ENCODE measurements at places on chromosomes 2 and 18.
A peak's percentile ranks its signal among the peaks of the same experiment; 100 is the strongest.

- peak; percentile 19 for DNase-seq
Measured at GRCh38 chr2:144131042-144131441, 388.9 kb downstream of the ZEB2 start.

DNA sequence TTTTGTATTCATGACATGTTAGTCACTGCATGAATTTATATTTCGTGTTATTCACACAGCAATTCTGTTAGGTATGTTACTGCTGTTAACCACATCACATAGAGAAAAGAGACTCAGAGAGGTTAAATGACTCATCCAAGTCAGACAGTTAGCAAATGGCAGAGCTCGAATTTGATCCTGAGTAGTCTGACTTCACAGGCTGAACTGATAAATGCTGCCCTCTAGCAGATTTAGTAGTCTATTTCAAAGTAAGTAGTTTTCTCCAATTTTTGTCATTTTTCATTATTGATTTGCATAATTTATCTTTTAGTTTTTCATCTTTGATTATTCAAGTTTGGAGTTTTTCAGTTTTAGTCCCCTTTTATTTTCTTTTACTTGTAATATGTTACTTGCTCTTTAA is 58.3 kb downstream of the WDR7 start:
- peak; percentile 90 for DNase-seq

DNA sequence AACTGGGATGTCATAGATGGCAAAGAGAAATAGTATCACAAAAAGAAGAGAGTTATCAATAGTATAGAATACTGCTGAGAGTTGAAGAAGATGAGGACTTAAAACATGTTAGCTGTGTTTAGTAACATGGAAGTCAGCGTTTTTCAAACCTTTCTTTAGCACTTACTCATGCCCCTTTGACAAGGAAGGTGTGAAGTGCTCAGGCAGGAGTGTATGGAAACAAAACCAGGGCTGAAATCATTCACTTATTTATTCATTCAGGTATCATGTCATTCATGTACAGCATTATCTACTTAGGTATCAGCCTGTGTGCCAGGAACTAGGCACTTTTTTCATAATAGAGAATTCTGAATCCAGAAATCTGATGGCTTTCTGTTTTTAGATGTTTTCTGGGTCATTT is 27.2 kb downstream of the CD28 start:
- no peak for DNase-seq

DNA sequence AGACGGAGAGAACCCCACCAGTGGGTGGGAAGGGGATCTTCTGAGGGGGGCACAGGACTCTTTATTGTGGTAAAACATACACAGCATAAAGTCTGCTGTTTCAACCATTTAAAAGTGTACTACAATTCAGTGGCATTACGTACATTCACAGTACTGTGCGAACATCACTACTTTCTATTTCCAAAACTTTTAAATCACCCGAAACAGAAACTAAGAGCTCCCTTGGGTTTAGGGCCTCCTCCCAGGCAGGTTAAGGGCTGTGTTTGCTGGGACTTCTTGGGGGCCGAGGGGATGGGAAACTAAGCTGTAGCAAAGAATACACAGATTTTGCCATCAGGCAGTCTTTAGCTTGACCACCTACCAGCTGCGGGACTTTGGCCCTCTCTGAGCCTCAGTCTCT is 242.0 kb downstream of the HAUS1 start:
- no peak for DNase-seq

DNA sequence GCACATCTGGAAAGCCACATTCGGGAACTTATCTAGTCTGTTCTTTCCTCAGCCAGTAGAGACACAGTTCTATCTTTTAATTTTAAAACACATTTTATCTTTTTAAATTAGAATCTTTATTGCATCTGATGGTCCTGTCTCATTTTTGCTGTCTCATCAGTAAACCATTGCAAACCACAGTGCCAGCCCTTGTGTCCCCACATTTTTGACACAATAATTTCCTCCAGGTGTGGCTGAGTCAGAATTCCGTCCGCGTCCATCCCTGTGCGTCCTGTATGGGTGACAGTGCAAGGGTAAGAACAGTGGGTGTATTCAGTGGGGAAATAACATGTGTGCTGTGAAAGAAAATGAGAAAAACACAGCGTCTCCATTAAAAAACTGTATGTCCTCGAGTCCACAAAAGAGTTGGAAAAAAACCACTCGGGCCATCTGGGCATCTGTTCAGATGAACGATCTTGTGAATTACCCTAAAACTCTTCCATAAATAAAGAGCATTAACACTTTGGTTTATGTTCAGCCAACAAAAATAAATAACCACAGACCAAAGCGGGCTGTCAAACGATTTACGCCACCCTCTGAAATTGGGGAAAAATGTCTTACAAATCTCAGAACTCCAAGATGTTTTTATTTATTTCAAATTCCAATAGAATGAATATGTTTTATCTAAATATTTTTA is 137.3 kb downstream of the ZNF516 start:
- DNase-seq, result no peak

- DNase-seq, result peak; percentile 26
Measured at GRCh38 chr2:94874277-94874997, 3.2 kb downstream of the TEKT4 start.

DNA sequence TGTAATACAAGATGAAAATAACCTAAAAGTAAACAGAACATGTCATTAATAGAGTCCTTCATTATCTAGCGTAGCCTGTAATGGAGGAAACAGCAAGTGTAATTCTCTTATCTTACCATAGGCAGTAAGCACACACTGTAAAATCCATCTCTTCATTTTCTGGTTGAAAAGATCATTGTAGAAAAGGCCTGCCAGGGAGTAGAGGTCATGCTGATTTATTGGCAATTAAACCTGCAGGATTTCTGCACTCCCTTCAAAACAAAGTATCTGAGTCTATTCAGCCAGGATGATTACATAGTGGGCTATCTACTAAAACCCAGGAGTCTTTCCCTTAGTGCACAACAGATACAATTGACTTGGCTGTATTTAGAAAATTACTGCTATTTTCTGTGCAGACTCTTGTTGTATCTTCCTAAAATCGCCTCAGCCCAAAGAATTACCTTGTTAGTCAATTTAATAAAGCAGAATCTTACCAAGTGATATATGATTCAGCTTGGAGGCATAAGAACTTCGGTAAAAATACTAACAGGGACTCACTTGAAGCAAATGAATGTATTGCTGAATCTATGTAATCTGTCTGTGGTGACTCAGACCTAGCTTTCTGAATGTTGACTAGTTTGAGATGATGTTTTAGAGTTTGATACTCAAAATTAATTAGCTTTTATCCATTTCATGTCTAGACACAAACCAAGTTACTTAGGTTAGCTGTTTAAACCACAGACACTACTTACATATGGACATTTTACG is 250.4 kb upstream of the STON1 start:
- DNase-seq, result no peak

DNA sequence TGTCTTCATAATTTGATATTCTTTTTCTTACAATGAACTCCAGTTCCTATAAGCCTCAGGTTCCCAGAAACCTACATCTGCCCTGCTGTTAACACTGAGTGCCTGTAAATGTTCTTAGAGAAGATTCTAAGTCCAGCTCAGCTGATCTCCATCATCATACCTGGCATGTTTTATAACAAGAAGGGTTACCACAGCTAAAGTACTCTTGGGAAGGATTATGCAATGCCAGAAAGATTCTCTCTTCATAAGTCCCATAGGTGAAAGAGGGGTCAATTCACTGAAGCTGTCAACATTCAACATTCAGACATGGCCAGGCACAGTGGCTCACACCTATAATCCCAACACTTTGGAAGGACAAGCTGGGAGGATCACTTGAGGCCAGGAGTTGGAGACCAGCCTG is 31.3 kb upstream of the PTPN4 start:
- no peak for DNase-seq

- DNase-seq, result no peak
Measured at GRCh38 chr2:239793836-239794235, 231.3 kb downstream of the NDUFA10 start.

GRCh38 chr2:78606895-78607294 is 418.6 kb upstream of the REG3G start:
- DNase-seq, result no peak

- peak; percentile 64 for DNase-seq
Measured at GRCh38 chr2:214577769-214578168, 166.9 kb downstream of the VWC2L start.

DNA sequence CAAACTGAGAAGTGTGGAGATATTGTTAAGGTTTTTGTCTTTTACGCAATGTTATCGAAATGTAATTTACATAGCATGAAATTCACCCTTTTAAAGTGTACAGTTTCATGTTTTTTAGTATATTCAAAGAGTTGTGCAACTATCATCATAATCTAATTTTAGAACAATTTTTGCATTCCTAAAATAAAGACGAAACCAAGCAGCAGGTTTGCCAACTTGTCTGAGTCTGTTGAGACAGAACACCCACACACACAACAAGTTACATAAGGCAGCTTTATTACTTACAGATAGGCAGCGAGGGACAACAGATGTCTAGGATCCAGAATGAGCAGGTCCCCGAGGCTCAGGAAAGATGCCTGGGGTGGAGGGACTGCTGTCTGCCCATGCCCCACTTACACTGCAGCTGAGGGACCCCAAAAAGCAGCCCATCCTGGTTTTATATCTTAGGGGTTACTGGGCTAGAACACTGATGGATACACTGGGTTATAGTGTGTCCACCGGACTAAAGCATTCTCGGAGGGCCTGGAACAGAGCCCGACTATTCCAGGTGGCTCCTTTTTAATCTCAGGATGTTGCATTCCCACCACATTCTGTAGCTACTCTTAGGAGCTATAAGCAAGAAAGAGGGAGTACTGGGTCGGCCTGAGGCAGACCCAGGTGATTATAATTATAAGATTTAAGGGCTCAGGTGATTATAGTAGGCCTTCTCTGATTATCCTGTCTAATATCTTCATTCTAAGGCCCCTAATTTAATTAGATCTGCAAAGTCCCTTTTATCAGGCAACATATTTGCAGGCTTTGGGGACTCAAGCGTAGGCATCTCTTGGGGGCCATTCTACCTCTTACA is 150.2 kb upstream of the DOK6 start:
- DNase-seq, result peak; percentile 32

DNA sequence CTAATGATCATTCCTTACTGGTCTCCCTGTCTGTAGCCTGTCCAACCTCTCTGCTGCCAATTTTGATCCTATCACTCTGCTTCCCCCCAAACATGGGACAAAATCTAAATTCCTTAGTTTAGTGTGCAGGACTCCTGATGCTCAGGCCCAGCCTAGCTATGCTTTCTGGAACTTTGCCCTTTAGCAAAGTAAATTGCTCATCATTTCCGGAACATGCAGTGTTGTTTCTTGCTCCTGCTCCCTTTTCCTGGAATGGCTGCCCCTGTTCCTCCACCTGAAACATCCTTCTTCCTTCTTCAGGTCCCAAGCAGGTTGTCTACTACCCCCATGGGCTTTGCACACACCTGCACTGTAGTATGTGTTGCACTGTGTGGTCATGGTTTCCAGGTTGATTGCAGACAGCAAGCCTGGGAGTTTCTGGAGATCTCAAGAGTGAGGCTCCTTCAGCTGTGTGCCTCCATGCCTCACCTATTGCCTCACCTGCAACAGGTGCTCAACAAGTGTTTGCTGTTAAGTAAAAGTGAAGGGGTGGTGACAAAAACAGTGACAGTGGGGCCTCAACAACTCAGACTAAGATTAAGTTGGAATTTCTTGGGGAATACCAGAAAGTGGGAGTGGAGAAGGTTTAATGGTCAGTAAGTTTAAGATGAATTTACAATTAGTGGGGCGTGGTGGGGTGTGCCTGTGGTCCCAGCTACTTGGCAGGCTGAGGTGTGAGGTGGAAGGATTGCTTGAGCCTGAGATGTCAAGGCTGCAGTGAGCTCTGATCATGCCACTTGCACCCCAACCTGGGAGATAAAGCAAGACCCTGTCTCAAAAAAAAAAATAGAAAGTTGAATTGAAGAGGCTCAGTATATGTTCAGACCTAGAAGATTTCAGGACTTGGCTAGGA is 120.0 kb downstream of the DNAH6 start:
- no peak for DNase-seq

- peak; percentile 93 for DNase-seq
Measured at GRCh38 chr2:40734797-40735196, 282.9 kb upstream of the SLC8A1 start.

- DNase-seq, result no peak
Measured at GRCh38 chr18:42105394-42105793, 150.4 kb downstream of the PIK3C3 start.

GRCh38 chr18:7512990-7513389 is 54.1 kb upstream of the PTPRM start:
- DNase-seq, result no peak

DNA sequence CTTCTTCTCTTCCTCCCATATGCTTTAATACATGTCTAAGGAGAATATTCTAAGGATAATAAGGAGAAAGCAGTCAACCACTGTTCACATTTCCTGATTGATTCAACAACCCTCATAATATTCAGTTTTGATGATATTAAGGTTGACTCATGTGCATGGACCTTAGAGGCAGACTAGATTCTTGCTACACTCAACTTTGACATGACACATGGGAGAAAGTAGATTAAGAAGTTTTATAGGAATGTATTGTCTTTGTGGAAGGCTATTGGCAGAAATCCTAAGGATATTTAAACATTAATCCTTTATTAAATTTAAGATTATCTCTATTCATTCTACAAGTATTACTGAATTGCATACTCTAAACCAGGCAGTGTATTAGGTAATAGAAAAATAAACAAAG is 309.1 kb upstream of the CYRIA start:
- DNase-seq, result no peak

- DNase-seq, result no peak
Measured at GRCh38 chr18:47585136-47585535, 333.7 kb upstream of the SKOR2 start.

GRCh38 chr18:79187532-79188277 is 118.5 kb downstream of the ATP9B start:
- no peak for DNase-seq

GRCh38 chr2:232416521-232417470 is 10.2 kb downstream of the ALPG start:
- DNase-seq, result no peak

DNA sequence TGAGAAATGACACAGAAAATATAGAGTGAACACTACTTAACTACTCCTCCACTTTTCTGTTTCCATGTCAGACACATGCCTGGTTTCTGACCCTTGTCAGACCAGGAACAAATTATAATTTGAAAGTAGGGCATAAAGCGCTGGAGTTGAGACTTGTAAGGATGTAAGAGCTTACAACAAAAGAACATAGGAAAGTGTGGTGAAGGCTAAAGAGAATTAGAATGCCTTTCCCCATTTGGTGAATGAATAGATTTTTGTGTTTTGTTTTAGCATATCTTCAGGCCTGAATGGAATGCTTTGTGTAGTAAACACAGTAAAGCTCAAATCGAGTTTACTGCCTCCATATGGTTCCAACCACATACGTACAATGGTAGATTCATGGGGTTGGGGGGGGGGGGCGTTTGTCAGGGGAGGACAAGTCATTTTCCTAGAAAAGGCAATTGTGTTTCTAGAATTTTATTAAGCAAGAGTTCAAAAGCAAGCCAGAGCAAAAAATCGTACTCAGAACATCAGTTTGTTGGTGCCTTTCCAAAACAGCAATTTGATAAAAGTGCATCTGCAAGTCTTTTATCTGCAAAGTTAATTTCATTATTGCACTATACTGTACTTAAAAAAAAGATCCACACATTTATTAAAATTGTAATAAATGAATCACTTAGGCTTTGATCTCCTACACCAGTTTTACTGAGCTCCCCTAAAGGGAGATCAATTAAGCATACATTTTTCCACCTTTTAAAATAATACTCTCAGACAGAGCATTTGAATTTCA is 30.9 kb downstream of the NRXN1 start:
- no peak for DNase-seq
